Placental pericyte (primary cell): ENCODE measurements at places on chromosomes 6 and 20. TPM values are rescaled to one million over a fixed set of nuclear protein-coding genes. Genes with fewer than 3 reads are reported as not detected.

The BPI gene
- total RNA-seq, result not detected in 2 replicates

The NFATC2 gene
- 1.1 and 4.7 TPM in 2 replicates for total RNA-seq

The TNFRSF6B gene
- 3.9 and 35.9 TPM in 2 replicates for total RNA-seq

The TMEM170B gene
- total RNA-seq, result 1.1 and 3.1 TPM in 2 replicates

The TNNC2 gene
- total RNA-seq, result 0.66 TPM in 1 of 2 replicates, not detected in the other

The TINAG gene
- not detected in 2 replicates for total RNA-seq

The POM121L2 gene
- total RNA-seq, result not detected in 2 replicates

The SLC24A3 gene
- 0.44 and 0.86 TPM in 2 replicates for total RNA-seq

The MUCL3 gene
- not detected in 2 replicates for total RNA-seq

The DHX16 gene
- 36.5 and 48.4 TPM in 2 replicates for total RNA-seq

The BFSP1 gene
- 3.9 and 4.7 TPM in 2 replicates for total RNA-seq

The RCAN2 gene
- total RNA-seq, result 0.88 and 2.7 TPM in 2 replicates

The ARMC12 gene
- 0.88 TPM in 1 of 2 replicates, not detected in the other for total RNA-seq

The IL17A gene
- not detected in 2 replicates for total RNA-seq

The WFDC5 gene
- total RNA-seq, result not detected in 2 replicates

The RPS6KA2 gene
- total RNA-seq, result 18.3 and 114 TPM in 2 replicates

The EFCAB8 gene
- total RNA-seq, result under 0.01 and 0.14 TPM in 2 replicates

The ANKRD66 gene
- not detected in 2 replicates for total RNA-seq

The NRM gene
- 2.2 and 7.3 TPM in 2 replicates for total RNA-seq

The ENPP3 gene
- total RNA-seq, result under 0.01 and 0.29 TPM in 2 replicates

The CRISP2 gene
- not detected in 2 replicates for total RNA-seq

The MEI4 gene
- not detected in 2 replicates for total RNA-seq

The SLC17A4 gene
- total RNA-seq, result not detected in 2 replicates

The PRSS16 gene
- total RNA-seq, result not detected in 2 replicates

The LPA gene
- not detected in 2 replicates for total RNA-seq

The GJA1 gene
- 273 and 957 TPM in 2 replicates for total RNA-seq

The CPNE5 gene
- 0.14 and 0.66 TPM in 2 replicates for total RNA-seq

The CRYBG1 gene
- 3.1 and 15.7 TPM in 2 replicates for total RNA-seq

The ABHD16B gene
- total RNA-seq, result not detected in 2 replicates

The ANKEF1 gene
- 0.66 and 0.72 TPM in 2 replicates for total RNA-seq

The TCP11 gene
- 0.66 and 0.72 TPM in 2 replicates for total RNA-seq

The PCSK2 gene
- total RNA-seq, result not detected in 2 replicates

The WFDC10B gene
- not detected in 2 replicates for total RNA-seq

The PXMP4 gene
- 1.3 and 6.0 TPM in 2 replicates for total RNA-seq

The ZHX3 gene
- 9.0 and 38.4 TPM in 2 replicates for total RNA-seq

The OLIG3 gene
- total RNA-seq, result not detected in 2 replicates

The VSX1 gene
- not detected in 2 replicates for total RNA-seq

The C6orf141 gene
- 0.72 and 2.2 TPM in 2 replicates for total RNA-seq

The MROH8 gene
- total RNA-seq, result 1.7 and 7.9 TPM in 2 replicates
